ENCODE measurements at places on chromosomes 6 and 20.

DNA sequence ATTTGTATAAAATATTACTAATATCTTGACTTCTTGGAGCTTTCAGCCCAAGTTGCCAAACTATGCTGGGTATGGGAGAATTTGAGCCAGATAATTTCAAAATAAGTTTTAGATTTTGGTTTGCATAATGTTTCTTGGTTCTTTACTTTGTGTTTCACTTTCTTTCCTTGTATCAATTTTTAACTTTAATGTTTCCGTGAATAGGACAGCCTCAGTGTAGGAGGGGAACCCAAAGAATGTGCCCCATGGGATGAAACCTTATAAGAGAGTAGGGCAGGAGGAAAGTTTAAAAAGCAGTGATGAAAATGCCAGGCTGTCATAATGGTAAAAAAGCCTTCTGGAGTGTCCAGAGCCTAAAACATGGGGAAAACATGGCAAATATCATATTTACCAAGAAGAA lies 252.4 kb upstream of the IRAK1BP1 start:
- no peak for DNase-seq

GRCh38 chr20:15673206-15673605 lies 900.0 kb downstream of the KIF16B start:
- no peak for DNase-seq

- DNase-seq, result no peak
Observed at GRCh38 chr20:54257071-54257816, 49.4 kb downstream of the PFDN4 start.

DNA sequence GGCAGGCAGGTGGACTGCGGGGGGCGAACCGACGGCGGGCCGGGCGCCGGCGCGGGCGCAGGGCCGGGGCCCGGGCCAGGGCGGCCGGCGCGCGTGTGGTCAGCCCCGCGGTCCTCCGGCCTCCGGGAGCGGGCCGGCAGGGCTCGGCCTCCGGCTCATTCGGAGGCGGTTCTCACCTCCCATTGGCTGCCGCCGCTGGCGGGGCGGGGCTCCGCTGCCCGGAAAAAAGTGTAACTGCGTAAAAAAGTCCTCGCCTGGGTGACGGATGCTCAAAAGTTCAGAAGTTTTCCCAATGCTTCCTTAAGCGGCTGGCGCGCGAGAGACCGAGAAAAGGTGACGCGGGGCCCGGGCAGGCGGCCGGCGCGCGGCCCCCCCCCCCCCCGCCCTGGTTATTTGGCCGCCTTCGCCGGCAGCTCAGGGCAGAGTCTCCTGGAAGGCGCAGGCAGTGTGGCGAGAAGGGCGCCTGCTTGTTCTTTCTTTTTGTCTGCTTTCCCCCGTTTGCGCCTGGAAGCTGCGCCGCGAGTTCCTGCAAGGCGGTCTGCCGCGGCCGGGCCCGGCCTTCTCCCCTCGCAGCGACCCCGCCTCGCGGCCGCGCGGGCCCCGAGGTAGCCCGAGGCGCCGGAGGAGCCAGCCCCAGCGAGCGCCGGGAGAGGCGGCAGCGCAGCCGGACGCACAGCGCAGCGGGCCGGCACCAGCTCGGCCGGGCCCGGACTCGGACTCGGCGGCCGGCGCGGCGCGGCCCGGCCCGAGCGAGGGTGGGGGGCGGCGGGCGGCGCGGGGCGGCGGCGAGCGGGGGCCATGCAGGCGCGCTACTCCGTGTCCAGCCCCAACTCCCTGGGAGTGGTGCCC lies at the start of gene FOXC1:
TSS of gene FOXC1 (plus strand) at position 268 of the 849 bp plus-strand sequence. CDS start at position 799, 531 bp downstream.
- no peak for DNase-seq

- DNase-seq, result no peak
Observed at GRCh38 chr20:64065974-64066343, 3.0 kb downstream of the TCEA2 start.

GRCh38 chr20:22581437-22582385 lies 2.7 kb downstream of the FOXA2 start:
- DNase-seq, result no peak

- DNase-seq, result no peak
Observed at GRCh38 chr20:22653658-22654642, 69.6 kb upstream of the FOXA2 start.
